Calu3 (cell line): ENCODE measurements at places on chromosomes 5 and 9.
A peak's percentile ranks its signal among the peaks of the same experiment; 100 is the strongest.

DNA sequence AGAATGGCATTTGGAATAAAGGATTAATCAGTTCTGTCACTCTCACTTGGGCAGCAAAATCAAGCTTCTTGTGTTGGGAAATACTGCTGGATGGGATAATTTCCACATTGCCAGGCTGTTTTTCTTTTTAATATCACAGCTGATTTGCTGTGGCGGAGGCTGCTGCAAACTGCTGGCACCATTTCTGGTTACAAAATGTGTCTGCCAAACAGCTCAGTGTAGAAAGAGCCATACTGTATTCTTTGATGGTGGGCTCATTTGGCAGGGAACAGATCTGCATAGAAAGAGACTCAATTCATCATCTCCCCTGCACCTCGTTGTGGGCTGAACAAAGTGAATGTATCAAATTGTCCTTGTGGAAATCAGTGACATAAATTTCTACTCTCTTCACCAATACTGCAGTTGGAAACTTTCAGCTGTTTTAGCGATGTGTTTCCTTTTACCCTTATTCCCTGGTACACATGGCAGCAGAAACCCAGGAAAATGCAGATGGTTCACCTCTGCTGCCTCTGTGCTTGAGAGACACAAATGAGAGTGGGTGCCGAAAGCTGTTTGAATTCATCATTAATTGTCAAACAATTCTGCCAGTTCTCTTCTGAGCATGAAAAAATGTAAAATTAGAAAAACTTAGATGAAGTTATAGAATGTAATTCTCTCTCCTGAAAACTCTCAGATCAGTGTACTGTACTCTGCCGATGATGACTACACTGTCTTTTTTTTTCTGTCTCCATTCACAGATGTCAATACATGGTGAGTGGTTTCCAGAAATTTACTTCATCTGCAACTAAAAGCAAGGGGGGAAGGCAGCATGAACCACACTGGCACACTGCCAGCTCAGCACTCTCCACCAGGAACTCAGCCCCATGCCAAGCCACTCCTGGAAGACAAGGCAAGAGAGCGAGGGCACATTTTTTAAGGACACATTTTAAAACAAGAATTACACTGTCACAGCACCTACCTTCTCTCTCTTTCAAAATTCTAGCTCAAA, 75.0 kb downstream of the HMHB1 start:
- peaks cover 2% of the 10 kb centered on the region for H3K4me1 ChIP-seq
- H3K36me3 ChIP-seq, result no peaks in the 10 kb centered on the region
- H3K4me3 ChIP-seq, result no peak overlapping the region
- DNase-seq, result peak; percentile 30

DNA sequence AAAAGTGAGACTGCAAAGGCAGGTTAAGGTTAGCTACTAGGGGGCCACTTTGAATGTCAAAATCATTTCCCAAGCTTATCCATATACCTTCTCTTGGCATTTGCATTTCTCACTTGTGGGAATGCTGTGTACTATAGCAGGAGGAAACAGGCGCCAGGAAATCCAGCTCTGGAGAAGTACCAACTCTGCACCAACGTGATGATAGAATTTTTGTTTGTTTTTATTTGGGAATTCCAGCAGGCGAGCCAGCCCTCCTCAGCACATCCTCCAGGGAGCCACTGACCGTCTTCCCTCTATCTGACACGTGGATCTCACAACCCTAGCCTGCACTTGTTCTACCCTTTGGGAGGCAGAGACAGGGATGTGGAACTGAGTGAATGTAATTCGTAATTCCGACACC, 318.0 kb downstream of the ACTL7B start:
- H3K36me3 ChIP-seq, result no peaks in the 10 kb centered on the region
- H3K4me3 ChIP-seq, result no peak overlapping the region
- DNase-seq, result no peak
- no peak overlapping the region for H3K27ac ChIP-seq
- peaks cover 13% of the 10 kb centered on the region for H3K4me1 ChIP-seq
- no peaks in the 10 kb centered on the region for H3K27me3 ChIP-seq

DNA sequence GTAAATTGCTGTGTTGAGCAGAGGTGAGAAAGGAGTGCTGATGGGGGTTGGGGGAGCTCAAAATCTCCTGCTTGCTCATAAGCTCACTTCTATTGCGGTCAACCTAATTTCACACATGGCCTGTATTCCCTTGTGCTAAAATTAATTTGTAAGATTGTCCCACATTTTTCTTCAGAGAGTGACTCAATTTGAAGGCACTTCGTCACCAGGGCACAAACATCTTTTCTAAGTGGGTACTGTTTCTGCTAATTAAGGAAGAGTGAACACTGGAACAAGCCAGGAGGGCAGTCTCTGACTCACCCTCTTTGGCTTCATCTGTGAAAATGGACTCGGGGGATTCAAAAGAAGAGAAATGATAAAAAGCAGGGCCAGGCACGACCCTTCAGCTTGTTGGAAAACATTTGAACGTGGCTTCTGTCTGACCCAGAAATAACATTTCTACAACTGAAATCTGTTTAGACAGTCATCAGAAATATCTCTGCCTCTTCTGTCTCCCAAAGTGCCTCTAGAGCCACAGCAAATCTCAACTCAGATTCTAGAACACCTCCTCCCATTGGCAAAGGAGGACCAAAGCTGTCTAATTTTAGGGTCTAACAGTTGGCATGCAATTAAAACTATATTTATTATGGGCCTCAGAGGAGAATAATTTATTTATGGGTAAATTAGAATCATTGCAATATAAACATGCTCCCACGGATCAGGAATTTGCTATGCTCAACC, 49.8 kb downstream of the FEM1C start:
- H3K27me3 ChIP-seq, result no peaks in the 10 kb centered on the region
- no peaks in the 10 kb centered on the region for H3K36me3 ChIP-seq
- H3K4me3 ChIP-seq, result no peak overlapping the region
- H3K4me1 ChIP-seq, result peaks cover 17% of the 10 kb centered on the region
- no peak overlapping the region for H3K27ac ChIP-seq

- no peak for DNase-seq
- H3K4me1 ChIP-seq, result no peaks in the 10 kb centered on the region
Observed at GRCh38 chr9:40927260-40927631, 201.2 kb downstream of the FOXD4L6 start.

DNA sequence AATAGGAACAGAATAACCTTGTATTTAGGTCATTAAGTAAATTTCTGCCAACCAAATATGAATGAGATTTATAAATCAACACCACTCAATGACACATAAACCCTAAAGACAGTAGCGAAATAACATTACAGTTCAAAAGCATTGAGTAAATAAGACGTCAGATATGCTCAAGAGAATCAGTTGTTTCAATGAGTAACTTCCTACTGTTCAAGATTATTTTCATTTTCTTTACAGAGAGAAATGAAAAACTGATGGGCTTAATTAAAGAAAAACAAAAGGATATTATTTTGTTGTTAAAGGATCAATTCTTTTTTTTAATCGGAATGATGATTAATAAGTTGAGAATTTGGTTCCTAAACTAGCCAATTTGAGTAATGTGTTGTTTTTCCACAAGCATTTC, 150.1 kb downstream of the BNC2 start:
- no peak for DNase-seq
- H3K4me3 ChIP-seq, result no peak overlapping the region
- H3K27me3 ChIP-seq, result no peaks in the 10 kb centered on the region
- no peaks in the 10 kb centered on the region for H3K36me3 ChIP-seq
- no peak overlapping the region for H3K27ac ChIP-seq
- H3K4me1 ChIP-seq, result no peaks in the 10 kb centered on the region

DNA sequence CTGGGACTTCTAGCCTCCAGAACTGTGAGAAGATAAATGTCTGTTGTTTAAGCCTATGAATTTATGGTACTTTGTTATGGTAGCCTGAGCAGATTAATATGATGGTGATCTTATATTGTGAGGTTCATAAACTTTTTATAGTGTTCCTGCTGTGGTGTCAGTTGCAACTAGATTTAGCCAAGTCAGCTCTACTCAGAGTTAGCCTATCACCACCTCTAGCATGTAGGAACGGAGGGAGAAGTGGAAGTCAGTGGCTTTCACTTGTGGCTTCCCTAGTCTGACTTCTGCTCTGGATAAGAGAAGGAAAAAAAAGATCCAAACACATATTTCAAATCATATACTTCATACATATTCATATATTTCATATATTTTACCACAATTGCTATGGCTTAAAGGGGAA, 6.6 kb downstream of the POC5 start:
- DNase-seq, result no peak
- H3K4me1 ChIP-seq, result peaks cover 20% of the 10 kb centered on the region
- no peak overlapping the region for H3K4me3 ChIP-seq
- peaks cover 23% of the 10 kb centered on the region for H3K36me3 ChIP-seq

- H3K27ac ChIP-seq, result no peak overlapping the region
- H3K27me3 ChIP-seq, result no peaks in the 10 kb centered on the region
- peaks cover 35% of the 10 kb centered on the region for H3K4me1 ChIP-seq
- H3K4me3 ChIP-seq, result no peak overlapping the region
- no peak for DNase-seq
Observed at GRCh38 chr5:154782326-154782725, 27.1 kb downstream of the LARP1 start.

GRCh38 chr5:55450050-55450765, 84.6 kb downstream of the PLPP1 start:
- DNase-seq, result no peak
- no peaks in the 10 kb centered on the region for H3K27me3 ChIP-seq
- H3K36me3 ChIP-seq, result no peaks in the 10 kb centered on the region

DNA sequence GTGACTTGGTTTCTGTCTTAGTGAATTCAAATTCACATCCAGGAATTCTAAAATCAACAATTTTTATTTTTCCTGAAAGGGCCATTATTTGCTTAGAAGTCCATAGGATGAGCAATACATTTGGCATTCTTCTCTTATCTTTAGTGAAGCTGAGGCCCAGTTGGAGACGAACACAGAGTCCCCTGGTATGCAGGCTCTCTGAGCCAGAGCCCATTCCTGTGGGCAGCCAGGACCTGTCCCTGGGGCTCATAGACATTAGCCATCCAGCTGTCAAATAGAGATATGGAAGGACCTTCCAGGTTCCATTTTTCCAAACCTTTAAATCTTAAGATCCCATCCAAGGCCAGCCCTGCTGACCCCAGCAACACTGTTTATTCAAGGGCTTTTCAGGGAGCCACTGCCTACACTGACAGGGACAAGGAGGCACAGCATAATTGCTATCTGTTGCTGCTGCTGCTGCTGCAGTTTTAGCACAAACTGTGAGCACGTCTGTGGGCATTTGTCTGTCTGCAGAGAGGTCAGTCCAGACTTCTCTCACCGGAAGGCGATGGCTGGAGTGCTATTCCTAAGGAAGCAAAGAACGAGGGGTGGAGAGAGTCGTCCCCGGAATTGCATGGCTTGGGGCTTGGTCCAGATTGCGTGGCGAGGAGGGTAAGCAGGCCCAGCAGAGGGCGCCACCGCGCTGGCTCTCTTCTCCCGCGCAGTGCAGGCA, 639.0 kb downstream of the CCDC171 start:
- H3K36me3 ChIP-seq, result no peaks in the 10 kb centered on the region
- H3K4me1 ChIP-seq, result peaks cover 13% of the 10 kb centered on the region
- H3K27me3 ChIP-seq, result no peaks in the 10 kb centered on the region

- peaks cover 5% of the 10 kb centered on the region for H3K36me3 ChIP-seq
- no peak overlapping the region for H3K27ac ChIP-seq
- H3K4me3 ChIP-seq, result no peak overlapping the region
Observed at GRCh38 chr9:93112864-93113389, 16.9 kb downstream of the CARD19 start.

DNA sequence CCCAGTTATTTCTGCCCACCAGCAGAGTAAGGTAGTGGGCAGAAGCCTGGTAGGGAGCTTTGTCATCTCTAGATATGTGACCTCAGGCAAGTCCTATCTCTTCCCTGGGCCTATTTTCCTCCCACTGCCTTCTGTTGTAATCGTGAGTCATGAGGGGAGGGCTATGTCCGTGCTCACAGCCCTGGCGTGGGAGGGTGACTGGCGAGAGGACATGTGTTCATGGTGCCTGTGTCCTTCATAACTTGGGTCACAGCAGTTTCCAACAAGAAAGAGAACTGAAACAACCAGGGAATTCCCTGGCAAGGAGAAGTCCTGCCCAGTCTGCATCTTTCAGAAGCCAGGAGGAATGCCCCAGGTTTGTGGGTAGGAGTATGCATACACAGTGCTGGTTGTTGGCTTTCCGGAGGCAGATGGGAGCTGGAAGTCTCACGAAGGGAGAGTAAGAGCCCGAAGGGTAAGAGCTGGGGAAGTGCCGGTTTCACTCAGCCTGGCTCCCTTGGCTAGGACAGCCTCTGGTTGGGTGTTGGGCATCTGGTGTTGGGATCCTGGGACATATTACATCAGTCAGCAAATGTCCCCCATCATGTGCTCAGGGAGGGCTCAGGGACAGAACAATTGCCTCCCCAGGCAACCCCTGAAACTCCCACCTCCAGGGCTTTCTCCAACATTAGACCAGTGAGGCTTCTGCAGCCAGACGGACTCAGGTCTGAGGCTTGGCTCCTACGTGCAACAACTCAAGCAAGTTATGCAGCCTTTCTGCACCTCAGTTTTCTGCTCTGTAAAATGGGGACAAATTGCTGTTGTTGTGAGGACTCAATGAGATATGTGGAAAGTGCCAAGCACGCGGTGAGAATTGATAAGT, 4.3 kb upstream of the TIFAB start:
- H3K4me3 ChIP-seq, result no peak overlapping the region
- H3K36me3 ChIP-seq, result no peaks in the 10 kb centered on the region
- DNase-seq, result peak; percentile 13

- no peaks in the 10 kb centered on the region for H3K27me3 ChIP-seq
- no peak overlapping the region for H3K27ac ChIP-seq
- no peak for DNase-seq
- no peaks in the 10 kb centered on the region for H3K4me1 ChIP-seq
- H3K4me3 ChIP-seq, result no peak overlapping the region
Observed at GRCh38 chr5:33650911-33651310, 210.1 kb downstream of the TARS1 start.

GRCh38 chr5:80149161-80149609, 106.7 kb downstream of the SERINC5 start:
- no peak for DNase-seq
- H3K4me3 ChIP-seq, result no peak overlapping the region
- H3K36me3 ChIP-seq, result peaks cover 4% of the 10 kb centered on the region

GRCh38 chr9:34381323-34381722, 4.6 kb upstream of the MYORG start:
- H3K27ac ChIP-seq, result no peak overlapping the region
- peaks cover 19% of the 10 kb centered on the region for H3K36me3 ChIP-seq
- H3K27me3 ChIP-seq, result peaks cover 47% of the 10 kb centered on the region
- H3K4me3 ChIP-seq, result peak overlapping the region; percentile 56
- DNase-seq, result no peak
- peaks cover 16% of the 10 kb centered on the region for H3K4me1 ChIP-seq
